ENCODE measurements at places on chromosomes 5 and 9.

DNA sequence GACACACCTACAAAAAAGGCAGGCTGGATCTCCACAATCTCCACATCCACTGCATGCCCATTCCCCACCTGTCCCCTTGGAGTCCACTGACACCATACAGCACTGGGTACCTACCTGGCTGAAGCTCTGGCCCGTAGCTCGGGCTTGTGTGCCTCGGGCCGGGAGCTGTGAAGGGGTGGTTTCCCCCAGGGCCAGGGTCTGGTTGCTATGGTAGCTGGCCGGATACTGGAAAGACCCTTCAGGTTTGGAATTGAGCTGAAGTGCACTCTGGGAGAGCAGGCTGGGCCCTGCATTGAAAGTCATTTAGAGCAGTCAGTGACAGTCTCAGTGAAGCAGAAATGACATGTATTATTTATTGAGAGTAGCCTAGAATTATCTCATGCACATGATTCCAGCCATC, 507.3 kb downstream of the CTNND2 start:
- no peak for DNase-seq

GRCh38 chr5:16819522-16820167, 116.4 kb downstream of the MYO10 start:
- DNase-seq, result no peak

DNA sequence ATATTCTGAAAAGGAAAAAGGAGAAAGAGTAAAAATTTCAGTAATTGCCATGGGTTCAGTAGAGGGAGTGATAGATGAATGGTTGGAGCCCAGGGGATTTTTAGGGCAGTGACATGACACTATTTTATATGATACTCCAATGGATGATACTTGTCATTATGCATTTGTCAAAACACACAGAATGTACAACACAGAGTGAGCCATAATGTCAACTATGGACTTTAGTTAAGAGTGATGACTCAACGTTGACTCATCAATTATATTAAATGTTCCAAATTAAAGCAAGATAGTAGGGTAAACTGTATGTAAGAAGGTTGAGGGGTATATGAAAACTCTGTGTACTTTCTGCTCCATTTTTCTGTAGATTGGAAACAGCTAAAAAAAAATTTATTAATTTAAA, 586.4 kb downstream of the TAF11L14 start:
- no peak for DNase-seq

- DNase-seq, result no peak
Measured at GRCh38 chr9:70601000-70601951, 186.8 kb upstream of the KLF9 start.

- DNase-seq, result no peak
Measured at GRCh38 chr9:120839146-120839545, 3.6 kb downstream of the PSMD5 start.

DNA sequence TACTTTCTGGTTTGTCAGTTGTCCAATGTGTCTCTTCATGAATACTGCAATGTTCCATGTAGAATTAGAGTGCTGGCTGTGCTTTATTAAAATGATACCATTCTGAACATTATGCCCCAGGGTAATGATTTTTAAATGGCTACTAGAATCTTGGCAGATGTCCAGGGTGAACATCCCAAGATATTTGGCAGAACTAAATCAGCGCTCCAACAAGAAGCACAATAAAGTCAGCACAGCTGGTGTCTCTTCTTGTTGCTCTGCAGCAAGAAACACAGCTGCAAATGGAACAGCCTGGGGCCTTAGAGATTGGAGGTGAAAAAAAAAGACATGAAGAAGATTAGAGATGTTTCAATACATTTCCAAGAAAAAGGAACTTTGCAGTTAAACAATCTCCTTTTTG, 248.3 kb downstream of the CDH18 start:
- no peak for DNase-seq

DNA sequence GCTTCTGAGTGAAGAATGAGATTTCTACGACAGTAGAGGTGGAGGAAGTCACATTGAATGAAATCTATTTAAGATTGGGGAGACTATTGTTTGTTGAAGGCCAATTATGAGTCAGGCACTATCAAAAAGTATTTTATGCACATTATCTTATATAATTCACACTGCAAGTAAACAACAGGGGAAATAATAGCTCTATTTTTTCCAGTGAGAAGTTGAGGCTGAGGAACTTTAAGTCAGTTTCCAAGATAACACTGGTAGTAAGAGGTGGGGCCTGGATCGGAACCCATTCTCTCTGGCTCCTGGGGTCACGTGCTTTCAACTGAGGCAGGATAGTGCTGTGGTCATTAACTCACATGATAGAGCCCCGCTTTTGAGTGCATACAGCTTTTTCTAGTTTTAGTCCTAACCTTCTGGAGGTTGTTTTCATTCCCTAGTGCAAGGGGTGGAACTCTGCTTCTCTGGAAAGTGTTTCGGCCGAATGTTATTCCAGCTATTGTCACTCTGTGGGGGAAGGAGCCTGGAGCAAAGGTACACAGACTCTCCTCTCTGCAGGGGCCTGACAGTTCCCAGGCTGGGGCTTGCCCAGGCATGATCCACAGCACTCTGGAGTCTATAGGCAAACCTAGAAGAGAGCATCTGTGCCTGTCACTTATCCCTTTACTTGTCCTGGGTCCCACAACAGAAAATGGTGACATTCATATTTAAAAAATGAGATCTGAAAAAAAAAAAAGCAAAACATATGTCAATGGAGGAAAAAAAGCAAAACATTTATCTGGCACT, 352.4 kb upstream of the ACTBL2 start:
- no peak for DNase-seq

GRCh38 chr9:113584428-113585084, 121.0 kb downstream of the RGS3 start:
- DNase-seq, result no peak

- DNase-seq, result no peak
Measured at GRCh38 chr5:58505971-58506640, 14.9 kb downstream of the GAPT start.

DNA sequence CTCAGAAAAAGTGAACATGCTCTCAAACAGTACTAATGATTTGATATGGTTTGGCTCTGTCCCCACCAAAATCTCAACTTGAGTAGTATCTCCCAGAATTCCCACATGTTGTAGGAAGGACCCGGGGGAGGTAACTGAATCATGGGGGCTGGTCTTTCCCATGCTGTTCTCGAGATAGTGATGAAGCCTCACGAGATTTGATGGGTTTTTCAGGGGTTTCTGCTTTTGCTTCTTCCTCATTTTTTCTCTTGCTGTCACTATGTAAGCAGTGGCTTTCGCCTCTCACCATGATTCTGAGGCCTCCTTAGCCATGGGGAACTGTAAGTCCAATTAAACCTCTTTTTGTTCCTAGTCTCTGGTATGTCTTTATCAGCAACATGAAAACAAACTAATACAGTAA, 401.3 kb downstream of the BNC2 start:
- DNase-seq, result no peak

GRCh38 chr9:91856419-91856818, 93.6 kb downstream of the ROR2 start:
- peak; percentile 22 for DNase-seq

GRCh38 chr5:73104326-73104725, 16.0 kb upstream of the TMEM171 start:
- DNase-seq, result no peak

- DNase-seq, result no peak
Measured at GRCh38 chr5:124986667-124987066, 240.2 kb upstream of the ZNF608 start.

DNA sequence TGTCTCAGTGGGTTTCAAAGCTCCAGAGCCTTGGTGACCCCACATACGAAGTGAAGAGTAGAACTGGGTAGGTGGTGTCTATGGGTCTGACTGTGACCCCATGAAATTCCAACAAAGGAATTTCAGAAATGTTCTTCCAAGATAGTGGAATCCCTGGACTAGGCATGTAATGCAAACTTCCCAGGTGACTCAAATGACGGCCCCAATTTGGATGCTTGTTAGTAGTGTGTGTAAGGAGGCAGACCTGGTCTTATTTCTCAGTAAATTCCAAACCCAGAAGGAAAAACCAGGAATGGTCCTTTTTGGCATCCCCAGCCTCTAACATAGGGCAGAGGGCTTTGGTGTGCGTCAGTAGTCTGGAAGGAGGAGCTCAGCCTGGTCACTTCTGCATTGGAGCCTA, 43.6 kb upstream of the ABCA1 start:
- DNase-seq, result no peak

GRCh38 chr5:89351975-89352374, 469.0 kb upstream of the MEF2C start:
- DNase-seq, result no peak

- DNase-seq, result no peak
Measured at GRCh38 chr5:81283976-81284375, 17.4 kb upstream of the ZCCHC9 start.

DNA sequence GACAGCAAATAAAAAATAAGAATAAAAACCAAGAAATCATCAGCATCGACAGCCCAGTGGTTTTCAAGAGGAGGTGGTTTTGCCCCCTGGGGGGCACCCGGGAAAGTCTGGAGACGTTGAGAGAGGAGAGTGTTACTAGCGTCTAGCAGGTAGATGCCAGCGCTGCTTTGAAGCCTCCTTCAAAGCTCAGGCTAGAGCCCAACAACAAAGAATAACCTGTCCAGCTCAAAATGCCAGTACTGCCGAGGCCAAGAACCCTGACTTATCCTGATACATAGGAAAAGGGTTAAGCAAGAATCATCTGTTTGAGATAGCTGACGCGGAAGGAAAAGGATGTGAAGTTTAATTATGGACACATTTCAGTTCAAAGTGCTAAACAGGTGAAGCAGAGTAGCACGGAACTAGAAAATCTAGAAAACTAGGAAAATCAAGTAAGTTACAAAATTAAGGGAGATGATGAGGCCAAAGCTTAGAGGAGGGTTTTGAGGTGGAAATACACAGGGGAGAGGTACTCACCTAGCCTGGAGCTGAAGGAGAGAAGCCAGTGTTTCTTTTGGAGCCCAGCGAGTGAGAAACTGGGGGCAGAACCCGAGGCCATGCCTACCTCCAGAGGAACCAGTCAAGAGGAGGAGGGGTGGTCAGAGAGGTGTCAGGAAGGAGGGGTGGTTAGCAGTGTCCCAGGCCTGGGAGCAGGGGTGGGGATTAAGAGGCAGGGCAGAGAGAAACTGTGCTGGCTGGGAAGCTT, 121.0 kb upstream of the RETREG1 start:
- no peak for DNase-seq

DNA sequence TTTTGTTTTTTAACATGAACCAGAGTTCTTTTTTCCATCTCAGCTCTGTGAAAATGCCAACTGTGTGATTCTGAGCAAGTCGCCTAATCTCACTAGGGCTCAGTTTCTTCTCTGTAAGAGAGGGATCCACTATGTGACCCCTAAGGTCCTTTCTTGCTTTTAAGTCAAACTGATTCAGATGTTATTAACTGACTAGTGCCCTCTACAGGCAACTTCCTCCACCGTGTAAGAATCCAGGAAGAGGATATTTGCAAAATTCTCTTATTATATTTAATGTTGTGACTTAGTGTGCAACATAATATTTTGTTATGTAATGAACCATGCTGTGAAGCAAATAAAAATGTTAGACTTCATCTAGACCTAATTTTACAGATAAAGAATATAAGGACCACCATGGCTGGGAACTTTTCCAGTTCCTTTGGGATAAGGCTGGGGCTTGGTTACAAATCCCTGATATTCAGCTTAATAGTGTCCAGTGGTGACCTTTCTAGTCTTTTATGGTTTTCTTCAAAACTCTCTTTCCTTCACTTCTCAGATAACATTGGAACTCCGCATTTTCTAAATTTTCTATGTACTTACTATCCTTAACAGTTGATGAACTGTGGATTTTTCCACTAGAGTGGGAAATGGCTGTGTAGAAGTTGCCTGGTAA, 244.7 kb downstream of the PIK3R1 start:
- DNase-seq, result peak; percentile 67

- no peak for DNase-seq
Measured at GRCh38 chr5:88230546-88231066, 38.0 kb downstream of the TMEM161B start.

- no peak for DNase-seq
Measured at GRCh38 chr5:9833871-9834270, 203.7 kb upstream of the TAS2R1 start.

Measured in activated CD4-positive, alpha-beta T cell treated with anti-CD3 and anti-CD28 coated beads, Interleukin-10, Interleukin-2, amounts not matched to agents 100 ng/mL and 50 ng/mL, durations not matched to agents 16 hours and 8 hours (primary cell).